ENCODE measurements at places on chromosomes 3 and 15.

GRCh38 chr15:41578736-41579383 is 19.8 kb downstream of the TYRO3 start:
- no peak for DNase-seq

GRCh38 chr3:66377800-66378199 is 123.0 kb downstream of the LRIG1 start:
- no peak for DNase-seq

DNA sequence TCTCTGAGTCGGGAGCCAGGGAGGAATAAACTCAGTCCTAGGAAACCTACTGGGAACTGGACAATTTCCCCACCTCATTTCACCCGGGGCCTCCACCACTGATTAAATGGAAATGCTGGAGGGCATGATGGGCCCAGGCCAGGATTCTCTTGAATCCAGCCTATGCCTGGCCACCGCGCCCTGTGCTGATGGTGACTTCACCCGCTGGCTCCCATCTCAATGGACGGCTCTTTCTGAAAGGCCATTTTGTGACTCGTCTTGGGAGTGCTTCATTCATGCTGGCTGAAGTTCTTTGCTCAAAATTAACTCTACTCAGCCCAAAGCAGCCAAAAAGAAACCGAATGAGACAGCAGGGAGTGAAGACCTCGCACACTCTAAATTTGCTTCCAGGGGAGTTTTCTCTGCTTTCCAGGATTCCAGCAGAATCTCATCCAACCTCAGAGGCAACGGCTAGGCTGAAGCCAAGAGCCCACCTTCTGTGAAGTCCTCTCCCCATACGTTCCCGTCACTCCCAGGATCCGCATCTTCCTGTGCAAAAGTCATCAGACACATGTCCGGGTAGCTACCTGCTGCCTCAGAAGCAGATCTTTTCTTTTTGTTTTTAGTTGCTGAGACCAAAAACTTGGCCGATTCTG is 266.0 kb upstream of the ICE2 start:
- no peak for DNase-seq

GRCh38 chr3:102761766-102762165 is 327.0 kb downstream of the ZPLD1 start:
- no peak for DNase-seq

DNA sequence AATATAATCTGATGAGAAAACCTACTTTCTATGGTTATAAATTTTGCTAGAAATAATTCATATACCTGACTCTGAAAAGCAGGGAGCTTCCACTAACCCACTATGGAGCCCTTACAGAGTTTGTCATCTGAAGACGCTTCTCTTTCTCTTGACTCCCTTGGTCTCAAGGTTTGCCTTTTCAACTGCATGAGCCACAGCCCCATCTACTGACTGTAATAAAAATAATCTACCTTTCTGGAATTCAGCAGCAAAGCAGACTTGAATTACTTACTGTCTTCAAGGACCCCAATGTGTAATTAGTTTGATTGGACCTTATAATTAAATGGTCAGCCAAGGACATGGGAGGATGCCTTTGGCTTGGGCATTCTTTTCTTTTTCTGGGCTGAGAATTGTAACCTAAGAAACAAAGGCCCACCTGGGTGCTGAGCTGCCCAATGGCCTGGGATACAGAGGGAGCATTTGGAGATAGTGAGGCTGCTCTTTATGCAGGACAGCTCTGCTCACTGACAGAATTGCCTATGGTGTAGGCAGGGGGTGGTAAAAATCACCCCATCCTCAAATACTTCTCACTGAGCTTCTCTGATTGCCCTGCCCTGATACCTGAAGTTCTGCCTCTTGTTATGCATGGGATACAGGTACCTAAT is 178.6 kb upstream of the TRIM42 start:
- no peak for DNase-seq

DNA sequence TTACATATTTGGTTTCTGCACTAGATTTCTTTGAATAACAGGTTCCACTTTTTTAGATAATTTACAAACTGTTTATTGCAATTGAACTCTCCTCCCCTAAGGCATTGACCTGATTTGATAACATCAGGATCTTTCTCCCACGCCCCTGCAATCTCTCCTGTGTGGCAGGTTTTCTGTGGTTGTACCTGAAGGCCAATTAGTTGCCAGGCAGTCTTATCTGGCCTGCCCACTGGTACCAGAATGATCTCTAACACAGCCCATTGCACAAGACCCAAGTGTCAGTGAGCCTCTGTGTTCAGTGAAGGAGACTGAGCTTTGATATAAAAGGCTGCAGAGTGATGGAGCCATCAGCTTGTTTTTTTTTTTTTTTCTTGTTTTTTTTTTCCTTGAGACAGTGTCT is 3.3 kb downstream of the ACAD9 start:
- no peak for DNase-seq

- no peak for DNase-seq
These were observed 171.1 kb downstream of the RAB11A start for GRCh38 chr15:66040211-66040892.

DNA sequence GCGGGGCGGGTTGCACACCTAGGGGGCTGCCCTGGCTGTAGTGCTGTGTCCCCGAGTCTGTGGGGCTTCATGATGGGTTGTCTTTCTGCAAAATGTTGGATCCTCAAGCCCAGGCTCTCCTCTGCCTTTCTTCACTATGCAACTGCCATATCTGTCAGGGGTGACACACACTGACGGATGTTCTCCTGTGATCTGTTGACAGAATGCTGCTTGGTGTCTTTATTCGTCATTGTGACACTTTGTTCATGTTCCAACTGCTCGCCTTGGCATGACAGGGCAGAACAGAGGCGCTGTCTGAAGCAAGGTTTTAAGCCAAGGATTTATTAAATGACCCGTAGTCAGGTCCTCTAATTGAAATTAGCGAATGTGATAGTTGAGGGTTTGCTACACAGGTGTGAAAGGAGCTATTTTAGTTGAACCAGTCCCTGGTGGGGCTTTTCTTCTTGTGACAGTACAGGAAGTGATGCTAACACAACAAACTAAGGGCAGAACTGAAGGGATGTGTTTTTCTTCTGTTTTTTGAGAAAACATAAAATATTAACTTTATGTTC is 173.4 kb downstream of the MCTP2 start:
- no peak for DNase-seq
